ENCODE measurements at places on chromosomes 2 and 18.

DNA sequence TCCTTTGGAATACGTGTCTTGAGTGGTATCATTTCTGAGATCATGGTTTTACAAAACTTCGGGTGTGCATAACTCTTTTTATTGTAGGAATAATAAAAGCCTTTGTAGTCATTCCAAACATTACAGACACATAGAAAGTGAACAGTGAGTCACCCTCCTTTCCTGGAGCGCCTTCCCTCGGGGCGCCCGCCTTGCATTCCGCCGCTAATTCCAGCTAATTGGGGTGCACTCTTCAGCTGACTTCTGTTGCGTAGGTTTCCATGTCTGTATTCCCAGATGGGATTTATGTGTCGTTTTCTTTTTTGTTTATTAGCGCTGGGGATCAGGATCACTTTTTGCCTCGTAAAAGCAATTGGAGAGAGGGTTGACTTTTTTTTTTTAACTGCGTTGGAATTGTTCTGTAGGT lies 18.7 kb downstream of the SH3BP4 start:
- no peak for DNase-seq

DNA sequence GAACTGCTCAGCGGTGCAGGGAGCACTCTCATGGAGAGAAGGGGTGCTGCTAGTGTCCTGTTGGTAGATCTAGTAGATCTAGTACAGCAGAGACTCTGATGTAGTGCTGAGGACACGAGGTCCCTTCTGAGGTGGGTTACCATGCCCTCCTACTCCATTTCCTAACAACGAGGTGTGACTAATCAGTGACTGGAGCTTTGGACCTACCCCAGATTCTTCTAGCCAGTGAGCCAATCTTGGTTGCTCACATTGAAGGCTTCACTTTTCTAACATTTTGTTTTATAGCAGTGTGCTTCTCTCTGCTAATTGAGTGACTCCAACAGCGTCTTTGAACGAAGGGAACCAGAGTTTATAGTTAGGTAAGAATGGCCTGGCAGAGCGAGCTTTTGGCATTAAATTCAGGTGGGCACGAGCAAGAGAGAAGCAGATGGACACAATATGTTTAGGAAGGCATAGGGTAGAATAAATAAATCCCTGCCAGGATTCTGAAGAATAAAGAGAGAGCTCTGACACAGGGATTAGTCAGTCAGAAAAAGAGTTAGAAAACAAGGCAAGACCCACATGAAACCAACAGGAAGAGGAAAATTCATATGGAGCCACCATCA lies 306.0 kb upstream of the RAB12 start:
- no peak for DNase-seq

DNA sequence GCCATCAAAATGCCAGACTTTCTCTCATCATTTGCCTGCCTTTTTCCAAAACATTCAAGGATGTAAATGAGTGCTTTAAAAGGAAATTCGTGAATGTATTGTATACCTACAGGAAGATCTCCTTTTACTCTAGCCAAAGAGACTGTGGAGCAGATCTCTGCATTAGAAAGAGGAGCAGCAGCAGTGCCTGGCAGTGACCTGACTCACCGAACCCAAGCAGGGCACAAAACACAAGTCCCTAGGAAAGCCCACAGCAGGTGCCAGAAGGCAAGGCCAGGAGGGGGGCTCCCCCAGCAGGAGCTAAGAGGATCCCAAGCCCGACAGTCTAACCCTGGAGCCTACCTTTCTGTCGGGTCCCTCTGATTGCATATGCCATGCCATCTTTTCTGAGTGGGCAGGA lies 47.9 kb downstream of the L3MBTL4 start:
- DNase-seq, result no peak

DNA sequence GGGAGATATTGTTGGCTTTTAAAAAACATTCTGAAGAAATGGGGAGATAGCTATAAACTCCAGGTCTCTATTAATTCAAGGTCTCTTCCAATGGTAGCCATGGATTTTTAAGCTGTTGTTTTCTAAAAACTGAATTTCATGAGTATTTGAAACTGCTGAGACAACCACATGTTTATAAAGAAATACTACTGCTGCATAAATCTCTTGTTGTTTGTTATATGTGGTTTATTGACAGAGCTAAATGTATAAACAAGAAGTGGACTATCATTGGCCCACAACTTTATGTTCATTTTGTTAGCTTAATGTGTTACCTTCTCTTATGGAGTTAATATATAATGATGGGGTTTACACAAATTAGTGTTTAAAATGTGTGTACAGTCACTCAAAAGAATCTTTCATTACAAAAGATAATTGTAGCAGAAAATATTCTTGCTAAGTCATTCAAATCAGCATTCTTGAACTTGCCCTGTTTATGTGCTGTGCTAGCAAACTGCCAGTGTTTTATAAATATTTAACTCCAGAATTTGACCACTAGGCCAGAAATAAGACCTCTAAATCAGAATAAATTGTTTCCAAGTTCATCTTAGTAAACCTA lies 242.1 kb downstream of the TMX3 start:
- no peak for DNase-seq

- DNase-seq, result no peak
Observed at GRCh38 chr2:184945326-184945725, 347.0 kb downstream of the ZNF804A start.

GRCh38 chr2:158414538-158414937 lies 42.0 kb downstream of the CCDC148 start:
- DNase-seq, result no peak

DNA sequence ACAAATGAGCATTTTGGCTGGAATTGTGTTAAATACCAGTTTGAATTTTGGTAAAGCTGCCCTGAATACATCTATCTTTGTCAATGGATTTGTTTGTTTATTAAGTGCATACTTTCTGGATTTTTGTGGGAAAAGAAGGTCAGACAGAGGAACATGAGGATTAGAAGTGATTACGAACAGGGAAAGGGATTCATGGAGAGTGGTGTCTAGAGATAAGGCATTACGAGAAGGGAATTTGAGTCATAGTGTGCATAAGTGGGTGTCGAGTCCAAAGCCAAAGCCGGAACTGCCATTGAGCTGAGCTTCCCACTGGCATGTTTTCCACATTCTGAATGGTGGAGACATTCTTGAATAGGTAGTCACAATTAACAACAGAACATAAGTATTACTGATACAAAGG lies 68.9 kb upstream of the EFEMP1 start:
- no peak for DNase-seq

GRCh38 chr18:79679552-79680099 lies at the start of gene CTDP1:
TSS of gene CTDP1 (plus strand) at chr18:79679803. CDS start at chr18:79679948, 145 bp downstream.
- peak; percentile 68 for DNase-seq

DNA sequence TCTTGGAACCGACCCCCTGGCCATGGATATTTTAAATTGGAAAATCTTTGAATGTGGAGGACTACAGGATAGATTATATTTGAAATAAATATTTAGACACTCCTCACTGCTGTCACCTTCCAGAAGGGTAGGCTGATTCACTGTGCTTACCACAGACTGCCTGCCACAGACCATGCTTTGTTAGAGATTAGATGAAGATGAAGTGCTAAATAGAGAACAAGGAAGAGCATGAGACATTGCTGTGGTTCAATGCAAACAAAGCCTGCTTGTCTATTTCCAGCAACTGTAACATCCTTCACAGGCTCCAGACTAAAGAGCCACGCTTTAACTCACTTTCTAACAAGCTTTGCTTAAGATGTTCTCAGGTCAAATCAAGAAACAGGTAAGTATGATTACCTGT lies 81.0 kb upstream of the TMEM17 start:
- no peak for DNase-seq

GRCh38 chr2:191299866-191300265 lies 54.7 kb downstream of the MYO1B start:
- no peak for DNase-seq

DNA sequence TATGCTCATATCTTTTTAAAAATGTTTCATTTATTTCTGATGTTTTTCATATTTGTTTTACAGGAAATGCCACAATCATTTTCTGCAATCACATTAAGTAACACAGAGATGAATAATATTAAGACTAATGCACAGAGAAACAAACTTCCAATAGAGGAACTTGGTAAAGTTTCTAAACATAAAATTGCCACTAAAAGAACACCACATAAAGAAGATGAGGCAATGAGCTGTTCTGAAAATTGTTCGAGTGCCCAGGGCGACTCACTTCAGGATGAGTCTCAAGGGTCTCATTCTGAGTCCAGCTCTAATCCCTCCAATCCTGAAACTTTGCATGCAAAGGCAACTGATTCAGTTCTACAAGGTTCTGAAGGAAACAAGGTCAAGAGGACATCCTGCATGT lies 70.4 kb downstream of the APLF start:
- DNase-seq, result no peak

- DNase-seq, result no peak
Observed at GRCh38 chr18:9570255-9570654, 44.1 kb downstream of the PPP4R1 start.

GRCh38 chr2:54606393-54606958 lies 117.0 kb upstream of the EML6 start:
- DNase-seq, result no peak

GRCh38 chr2:43345391-43345813 lies 119.0 kb upstream of the ZFP36L2 start:
- DNase-seq, result no peak

DNA sequence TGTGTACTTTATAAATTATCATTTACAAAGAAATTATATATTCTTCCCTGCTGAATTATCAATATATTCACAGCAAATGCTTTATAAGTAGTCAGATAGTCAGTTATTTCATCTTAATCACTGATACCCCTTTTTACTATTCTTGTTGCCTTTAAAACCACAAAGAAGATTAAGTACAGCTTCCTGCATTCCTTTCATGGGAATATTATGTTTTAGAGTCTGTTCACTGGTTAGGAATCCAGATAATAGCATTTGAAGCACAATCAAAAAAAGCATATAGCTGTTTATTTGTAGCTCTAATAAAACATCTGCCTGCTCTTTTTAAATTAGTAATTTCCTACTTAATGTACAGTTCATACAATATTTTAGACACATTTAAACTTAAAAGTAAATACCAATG lies 508.9 kb downstream of the FBXO15 start:
- DNase-seq, result no peak

GRCh38 chr2:34848691-34849090 lies 1249.6 kb upstream of the FAM98A start:
- no peak for DNase-seq

- no peak for DNase-seq
Observed at GRCh38 chr2:240343548-240343947, 91.9 kb upstream of the GPC1 start.

Measured in stimulated activated CD4-positive, alpha-beta T cell treated with anti-CD3 and anti-CD28 coated beads, Interleukin-1b, Interleukin-23, amount 100 ng/mL, for 1 hour (primary cell).